ENCODE measurements at places on chromosomes 2 and 18. TPM values are rescaled to one million over a fixed set of nuclear protein-coding genes. Genes with fewer than 3 reads are reported as not detected.

Gene PSTPIP2
- total RNA-seq: 7.8 TPM

Gene SESTD1
- total RNA-seq: 37.1 TPM

Gene CHST9
- total RNA-seq: 2.2 TPM

Gene NGEF
- total RNA-seq: 27.5 TPM

DNA sequence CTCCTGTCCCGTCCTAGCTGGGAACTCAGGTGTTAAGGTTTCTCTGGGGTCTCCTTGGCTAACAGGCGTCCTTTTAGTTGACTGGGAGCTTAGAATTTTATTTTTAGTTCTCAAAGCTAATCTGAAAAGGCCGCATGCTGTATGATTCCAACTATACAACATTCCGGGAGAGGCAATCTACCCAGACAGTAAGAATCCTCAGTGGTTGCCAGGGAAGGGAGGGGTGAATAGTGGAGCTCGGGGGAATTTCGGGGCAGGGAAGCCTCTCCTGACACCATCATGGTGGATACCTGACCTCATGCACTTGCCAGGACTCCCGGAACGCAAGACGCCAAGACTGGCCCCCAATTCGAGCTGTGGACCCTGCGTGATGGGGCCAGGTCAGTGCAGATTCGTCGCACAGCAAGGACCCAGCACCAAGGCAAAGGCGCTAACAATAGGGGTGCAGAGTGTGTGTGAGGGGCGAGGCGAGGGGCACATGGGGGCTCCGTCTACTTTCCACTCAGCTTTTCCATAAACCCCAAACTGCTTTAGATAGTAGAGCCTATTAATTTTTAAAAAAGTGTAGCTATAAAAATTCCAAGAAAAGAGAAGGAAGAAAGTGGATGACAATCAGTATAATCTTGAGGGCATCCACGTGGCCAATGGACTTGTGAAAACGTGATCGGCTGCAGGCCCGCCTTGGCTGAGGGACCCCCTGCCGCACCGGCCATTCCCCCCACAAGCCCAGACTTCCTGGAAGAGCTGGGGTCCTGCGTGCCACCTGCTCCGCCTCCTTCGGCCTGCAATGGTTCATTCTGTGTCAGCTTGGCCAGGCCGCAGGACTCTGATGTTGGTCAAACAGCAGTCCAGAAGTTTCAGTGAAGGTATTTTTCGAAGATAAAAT lies 17.3 kb downstream of the PDCD1 start:
- DNase-seq: no peak

DNA sequence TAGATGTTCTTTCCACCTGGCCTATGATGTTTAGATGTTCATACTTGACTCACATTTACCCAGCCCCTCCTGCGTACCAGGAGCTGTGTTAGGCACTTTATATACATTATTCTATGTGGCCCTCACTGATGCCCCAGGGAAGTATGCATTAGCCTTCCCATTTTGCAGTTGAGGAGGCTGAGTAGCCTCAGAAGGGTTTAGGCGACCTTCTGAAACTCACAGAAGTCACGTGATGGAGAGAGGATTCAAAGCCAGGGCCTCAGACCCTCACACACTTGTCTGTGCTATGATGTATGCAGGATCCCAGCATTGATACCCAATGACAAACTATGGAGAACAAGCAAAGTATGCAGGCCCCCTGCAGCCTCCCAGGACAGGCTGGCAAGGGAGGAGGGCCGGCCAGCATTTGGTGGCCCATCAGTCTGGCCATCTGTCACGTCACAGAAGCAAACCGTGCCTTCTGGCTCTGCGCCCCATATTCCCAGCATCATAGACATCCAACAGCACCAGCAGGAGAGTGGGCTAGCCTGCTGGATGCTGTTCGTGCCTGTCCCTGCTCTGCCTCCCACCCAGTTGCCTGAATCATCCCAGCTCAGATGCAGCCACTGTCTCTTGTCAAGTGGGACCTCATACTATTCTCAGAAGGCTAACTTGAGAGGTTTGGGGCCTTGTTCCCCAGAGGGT lies 33.6 kb downstream of the EHD3 start:
- DNase-seq: no peak
